ENCODE measurements at places on chromosomes 16 and 17.
A peak's percentile ranks its signal among the peaks of the same experiment; 100 is the strongest.

DNA sequence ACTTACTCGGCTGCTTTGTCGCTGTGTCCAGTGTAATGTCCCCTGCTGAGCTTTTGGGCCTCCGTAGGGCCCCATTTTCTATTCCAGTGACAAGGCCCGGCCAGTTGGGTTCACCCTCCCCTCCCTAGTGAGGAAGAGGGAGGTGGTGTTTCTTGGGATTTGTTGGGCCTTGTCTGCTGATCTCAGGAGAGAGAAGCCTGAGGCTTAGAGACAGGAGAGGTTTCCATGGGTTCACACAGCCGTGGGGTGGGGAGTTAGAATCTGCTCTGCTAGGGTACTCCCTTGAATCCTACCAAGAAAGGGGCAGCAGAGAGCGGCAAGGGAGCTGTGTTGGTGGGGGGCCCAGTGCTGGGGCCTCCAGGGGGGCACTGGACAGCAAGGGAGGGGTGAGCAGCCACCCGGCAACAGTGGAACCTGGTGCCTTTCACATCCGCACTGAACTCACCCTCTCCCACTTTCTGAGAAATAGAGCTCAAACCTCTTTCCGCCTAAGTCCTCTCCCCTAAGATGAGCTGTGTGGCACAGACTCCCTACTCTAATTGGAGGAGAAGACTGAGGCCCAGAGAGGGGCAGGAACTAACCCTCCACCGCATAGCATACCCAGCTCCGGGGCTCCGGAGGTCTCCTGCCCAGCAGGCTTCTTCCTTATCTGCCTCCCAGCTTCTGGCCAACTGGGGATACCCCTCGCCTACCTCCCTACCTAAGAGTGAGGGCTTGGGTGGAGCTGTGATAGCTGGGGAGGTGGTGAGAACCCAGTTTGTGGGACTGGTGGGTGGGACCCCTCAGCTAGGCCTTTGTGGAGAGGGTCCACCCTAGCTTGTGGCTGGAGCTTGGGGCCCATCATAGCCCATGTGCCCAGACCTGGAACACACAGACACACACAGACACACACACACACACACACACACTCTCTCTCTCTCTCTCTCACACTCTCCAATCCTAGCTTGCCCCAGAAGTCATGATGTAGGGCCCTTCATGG, 6.8 kb downstream of the TBKBP1 start:
- no peak for DNase-seq

- DNase-seq = no peak
Observed at GRCh38 chr17:73387746-73388577, 76.2 kb upstream of the CDC42EP4 start.

DNA sequence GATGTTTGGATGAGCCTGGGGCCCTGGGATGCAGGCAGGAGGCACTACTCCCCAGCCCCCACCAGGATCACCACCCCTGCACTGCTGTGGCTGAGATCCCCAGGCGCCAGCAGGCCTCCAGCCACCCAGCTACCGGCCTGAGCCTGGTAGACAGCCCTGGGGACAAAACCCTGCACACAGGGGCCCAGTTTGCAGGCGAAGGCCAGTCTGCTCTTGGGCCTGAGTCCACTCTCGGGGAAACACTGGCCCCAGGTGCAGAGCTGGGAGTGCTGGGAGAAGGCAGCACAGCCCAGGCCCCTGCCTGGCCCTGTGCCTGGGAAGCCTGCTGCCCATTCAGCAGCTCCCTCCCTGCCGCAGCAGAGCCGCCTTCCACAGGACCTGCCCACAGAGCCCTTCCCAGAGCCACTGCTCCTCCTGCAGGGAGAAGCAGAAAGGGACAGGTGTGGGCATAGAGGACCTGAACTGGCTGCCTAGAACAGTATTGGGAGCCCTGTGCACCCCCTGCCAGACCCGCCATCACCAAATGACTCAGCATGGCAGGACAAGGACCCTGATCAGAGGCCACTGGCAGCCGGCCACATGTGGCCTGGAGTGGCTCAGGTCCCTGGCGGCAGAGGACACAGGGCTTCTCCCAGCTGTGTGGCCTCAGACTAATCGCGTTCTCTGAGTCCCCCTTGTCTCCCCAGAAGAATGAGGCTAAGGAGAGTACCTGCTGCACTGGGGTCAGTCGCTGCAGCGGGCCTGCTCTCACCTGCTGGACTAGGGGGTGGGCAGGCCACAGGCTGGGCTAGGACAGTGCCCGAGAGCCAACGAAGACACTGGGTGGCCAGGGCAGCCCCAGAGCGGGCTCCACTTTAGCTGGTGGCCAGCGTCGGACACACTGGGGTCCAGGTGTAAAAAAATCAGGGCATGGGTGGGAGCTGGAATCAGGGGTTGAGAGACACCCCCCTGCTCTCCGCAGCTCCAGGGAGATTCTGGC, 10.7 kb downstream of the MSRB1 start:
- DNase-seq = peak; percentile 48

GRCh38 chr16:81597079-81597658, 152.6 kb downstream of the CMIP start:
- DNase-seq = no peak

DNA sequence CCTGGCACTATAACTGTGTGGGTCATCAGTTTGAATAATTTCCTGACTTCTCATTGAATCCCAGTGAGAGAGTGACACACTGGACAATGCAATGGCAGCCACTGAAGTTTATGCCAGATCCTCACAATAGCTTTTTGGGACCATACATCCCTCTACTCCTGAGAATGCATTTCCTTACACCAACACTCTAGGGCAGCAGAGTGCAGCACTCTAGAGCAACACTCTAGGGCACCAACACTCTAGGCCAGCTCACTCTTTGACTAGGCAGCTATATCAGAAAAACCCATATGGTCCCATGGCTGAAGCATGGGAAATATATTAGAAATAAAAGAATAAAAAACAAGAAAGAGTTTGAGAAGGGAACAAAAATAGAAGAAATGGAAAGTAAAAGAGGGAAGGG, 309.2 kb downstream of the MAP2K6 start:
- peak; percentile 31 for DNase-seq

- no peak for DNase-seq
Observed at GRCh38 chr16:89064606-89065457, 28.8 kb upstream of the ACSF3 start.

DNA sequence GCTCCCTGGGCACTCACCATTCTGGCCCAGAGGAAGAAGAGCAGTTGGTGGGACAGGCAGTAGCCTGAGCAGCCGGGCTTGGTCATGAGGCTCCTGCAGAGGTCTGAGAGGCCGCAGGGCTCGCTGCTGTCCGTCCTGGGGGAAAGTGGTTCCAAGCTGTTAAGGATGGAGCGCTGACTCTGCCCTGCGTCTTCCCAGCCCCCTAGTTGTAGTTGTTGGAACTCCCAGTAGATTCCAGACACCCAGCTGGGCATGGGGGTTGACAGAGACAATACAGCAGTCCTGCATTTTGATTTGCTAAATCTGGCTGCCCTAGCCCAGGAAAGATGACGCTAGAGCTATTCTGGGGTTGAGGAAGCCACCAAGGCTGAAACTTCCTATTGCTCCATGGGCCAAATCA, 7.3 kb downstream of the C16orf89 start:
- peak; percentile 45 for DNase-seq

GRCh38 chr16:48217708-48218107, 26.4 kb upstream of the LONP2 start:
- no peak for DNase-seq

GRCh38 chr17:75155191-75155601, 884 bp upstream of the JPT1 start:
- peak; percentile 48 for DNase-seq

GRCh38 chr17:1736348-1737281, 6.1 kb upstream of the SERPINF2 start:
- DNase-seq = peak; percentile 71

DNA sequence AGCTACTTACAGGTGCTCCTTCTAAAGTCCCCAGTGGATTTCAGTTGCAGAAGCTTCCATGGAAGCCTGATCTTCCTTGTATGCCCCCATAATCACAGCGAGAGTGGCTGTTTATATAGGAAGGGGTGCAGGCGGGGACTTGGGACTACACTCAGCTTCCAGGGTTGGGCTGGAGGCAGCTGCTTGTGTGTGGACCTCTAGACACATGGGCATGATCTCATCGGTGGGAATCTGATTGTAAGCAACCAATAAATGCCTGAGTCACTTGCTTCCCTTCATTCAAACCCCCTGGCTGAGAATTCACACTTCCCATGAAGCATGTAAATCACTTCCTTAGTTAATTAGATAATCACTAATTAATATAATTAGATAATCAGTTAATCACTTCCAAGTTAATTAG, 1.0 kb upstream of the KRT20 start:
- DNase-seq = peak; percentile 33

GRCh38 chr17:48322060-48322459, 108.0 kb downstream of the SKAP1 start:
- DNase-seq = no peak

GRCh38 chr16:89024546-89025060, 47.6 kb upstream of the CBFA2T3 start:
- peak; percentile 49 for DNase-seq

- no peak for DNase-seq
Observed at GRCh38 chr16:48914070-48914469, 304.1 kb upstream of the N4BP1 start.
